Peyer's patch (tissue), 4 donors: ENCODE measurements at places on chromosomes 5 and 9. TPM values are rescaled to one million over a fixed set of nuclear protein-coding genes. Genes with fewer than 3 reads are reported as not detected.
A peak's percentile ranks its signal among the peaks of the same experiment; 100 is the strongest.

DNA sequence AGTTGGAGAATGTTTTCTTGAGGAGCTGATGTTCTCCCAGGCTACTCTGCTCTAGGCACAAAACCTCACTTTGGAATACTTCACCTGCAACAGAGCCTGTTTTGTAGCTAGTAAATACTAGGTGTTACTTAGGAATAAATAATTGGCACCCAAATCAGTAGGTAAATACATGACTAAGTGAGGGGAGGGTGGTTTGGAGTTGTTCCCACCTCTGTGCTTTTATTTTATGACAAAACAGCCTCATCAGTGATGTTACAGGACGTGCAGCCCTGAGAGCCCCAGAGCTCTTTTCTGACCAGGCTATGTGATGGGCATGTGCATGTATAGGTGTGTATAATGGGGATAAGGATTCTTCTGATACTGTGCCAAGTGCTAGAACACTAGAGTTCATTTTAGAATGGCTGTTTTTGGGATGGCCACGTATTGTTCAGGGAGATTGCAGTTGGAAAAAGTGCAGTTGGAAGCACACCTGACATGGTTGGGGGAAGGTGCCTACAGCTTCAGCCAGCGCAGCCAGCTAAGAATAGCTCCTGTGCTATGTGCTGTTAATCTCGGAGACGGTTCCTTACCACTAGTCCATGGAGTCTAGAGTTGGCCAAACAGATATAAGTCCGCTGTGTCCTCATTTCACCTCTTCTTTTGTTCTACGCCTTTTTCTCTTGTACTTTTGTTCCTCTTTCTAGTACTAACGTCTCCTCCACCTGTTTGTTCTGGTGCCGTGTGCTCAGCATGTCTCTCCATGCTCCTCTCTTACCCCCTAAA lies 284.7 kb downstream of the FANCC start:
- no peak for DNase-seq

ANKRD31 gene
- total RNA-seq, result not detected

GRCh38 chr5:178368274-178368673 lies 135.7 kb upstream of the PHYKPL start:
- DNase-seq, result no peak

DNA sequence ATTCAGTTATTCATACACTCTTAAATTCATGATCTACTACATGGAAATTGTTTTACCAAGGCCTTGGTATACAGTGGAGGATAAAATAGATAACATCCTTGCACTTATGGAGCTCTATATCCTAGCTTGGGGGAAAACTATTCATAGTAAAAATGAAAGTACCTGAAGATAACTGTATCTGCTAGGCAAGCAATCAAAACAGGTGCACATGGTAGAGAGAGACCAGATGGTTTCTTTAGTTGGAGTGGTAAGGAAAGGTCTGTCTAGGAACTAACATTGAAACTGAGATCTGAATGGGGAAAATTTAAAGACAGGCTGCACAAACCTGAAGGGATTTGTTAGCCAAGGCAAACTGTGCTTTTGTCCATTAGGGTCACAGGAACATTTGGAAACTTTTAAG lies 11.1 kb upstream of the SLCO4C1 start:
- no peak for DNase-seq

DNA sequence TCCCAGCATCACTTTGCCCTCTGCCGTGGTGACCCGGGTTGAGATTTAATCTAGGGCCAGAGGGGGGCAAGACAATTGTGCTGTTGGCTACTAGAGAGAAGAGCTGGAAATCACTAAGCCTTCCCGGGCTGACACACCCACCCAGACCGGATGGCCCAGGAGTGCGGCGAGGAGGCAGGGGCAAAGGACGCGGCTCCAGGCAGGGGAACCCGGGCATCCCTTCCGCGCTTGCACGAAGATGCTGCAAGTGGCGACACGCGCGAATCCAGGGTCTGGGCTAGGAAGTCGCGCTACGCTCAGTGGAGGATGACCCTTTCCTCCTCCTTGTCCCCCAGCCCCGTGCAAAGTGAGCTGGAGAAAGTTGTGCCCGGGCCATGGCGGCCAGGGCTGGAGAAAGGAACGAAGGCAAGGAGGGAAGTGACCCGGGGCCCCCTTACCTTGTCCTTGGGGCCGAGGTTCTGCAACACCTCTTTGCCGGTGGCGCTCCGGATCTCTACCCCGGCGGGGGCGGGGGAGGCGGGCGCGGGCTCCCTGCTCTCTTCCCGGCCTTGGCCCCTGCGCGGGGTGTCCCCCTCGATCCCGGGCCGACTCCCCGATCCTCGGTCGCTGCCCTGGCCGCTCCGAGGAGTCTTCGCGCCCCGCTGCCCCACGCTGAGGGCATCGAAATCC lies 693 bp downstream of the DPYSL3 start:
- DNase-seq, result peak; percentile 49

CCDC192 gene
- not detected for total RNA-seq

SHOC1 gene
- total RNA-seq, result not detected

SEMA6A gene
- 37.1 TPM for total RNA-seq

GRCh38 chr5:179763215-179763945 lies 30.4 kb upstream of the LTC4S start:
- DNase-seq, result no peak

DNA sequence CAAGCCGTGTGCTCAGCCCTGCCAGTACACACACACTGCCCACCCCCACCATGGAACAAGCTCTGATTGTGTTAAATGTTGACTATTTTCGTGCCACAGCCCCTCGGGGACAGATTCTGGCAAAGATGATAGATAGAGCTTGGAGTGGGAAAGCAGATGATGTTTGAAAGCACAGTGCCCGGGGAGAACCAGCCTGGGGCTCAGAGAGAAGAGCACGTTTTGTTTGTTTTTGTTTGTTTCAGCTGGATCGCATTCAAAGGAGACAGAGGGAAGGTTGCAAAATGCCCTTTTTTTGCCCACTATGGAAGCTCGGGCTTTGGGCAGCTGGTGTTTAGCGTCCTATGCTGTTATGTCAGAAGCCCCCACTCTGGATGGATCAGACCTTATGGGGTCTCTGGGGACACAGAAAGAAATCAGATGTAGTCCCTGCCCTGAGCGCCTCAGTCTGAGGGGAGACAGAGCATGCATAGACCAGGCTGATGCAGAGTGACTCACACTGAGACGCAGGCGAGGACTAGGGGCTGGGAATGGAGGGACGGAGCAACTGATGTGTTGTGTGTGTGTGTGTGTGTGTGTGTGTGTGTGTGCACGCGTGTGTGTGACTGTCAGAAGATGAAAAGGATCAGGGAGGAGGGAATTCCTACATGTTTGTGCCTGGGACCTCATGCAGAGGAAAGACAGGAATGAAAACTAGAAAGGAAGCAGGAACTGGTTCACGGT lies 229.7 kb downstream of the MELK start:
- DNase-seq, result no peak

DNA sequence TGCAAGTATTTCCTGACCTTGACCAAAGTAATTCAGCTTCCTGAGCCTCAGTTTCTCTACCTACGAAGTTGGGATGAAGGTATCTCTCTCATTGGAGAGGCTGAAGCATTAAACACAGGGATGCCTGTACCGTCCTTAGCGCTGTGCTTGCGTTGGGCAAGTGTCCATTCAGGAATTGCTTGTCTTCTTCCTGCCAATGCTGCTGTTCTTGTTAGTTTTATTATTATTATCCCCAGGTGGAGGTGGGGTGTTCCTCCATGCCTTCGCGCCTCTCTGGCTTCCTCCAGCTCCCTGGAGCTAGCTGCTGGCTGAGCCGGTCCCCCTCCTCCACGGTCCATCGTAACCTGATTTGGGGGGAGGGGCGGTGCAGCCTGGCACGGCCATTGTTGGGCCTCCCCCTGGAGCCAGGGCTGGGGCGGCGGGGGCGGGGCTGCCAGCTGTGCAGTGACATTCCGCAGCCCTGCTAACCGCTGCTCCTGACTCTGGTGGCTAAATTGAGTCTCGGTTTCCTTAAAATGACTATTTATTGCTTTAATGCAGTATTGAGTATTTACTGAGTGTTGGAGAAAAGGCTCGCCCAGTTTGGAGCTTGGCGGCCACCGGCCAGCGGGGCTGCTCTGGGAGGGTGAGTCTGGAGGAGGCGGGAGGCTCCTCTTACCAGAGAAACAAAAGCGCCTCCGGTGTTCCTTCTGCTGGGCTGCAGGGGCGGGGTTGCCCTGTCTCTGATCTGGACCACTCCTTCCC lies 51.3 kb downstream of the LMX1B start:
- no peak for DNase-seq

DNA sequence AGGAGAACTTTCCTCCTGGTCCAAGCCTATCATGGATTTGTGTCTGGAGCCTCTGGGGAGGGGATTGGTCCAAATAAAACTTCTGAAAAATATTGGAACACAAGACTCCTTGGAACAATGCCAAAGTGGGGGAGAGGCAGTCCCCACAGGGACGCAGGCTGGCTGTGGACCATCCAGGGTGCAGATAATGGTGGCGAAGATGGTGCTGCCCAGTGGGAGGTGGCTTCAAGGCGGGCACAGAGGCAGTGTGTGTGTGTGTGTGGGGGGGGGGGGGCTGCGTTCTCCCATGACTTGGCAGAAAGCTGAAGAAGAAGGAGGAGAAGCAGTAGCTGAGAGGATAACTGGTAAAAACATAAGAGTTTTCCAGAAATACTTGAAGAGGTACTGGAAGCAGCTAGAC lies 186.4 kb downstream of the MELK start:
- no peak for DNase-seq

SLC6A18 gene
- total RNA-seq, result 0.95 TPM

DNA sequence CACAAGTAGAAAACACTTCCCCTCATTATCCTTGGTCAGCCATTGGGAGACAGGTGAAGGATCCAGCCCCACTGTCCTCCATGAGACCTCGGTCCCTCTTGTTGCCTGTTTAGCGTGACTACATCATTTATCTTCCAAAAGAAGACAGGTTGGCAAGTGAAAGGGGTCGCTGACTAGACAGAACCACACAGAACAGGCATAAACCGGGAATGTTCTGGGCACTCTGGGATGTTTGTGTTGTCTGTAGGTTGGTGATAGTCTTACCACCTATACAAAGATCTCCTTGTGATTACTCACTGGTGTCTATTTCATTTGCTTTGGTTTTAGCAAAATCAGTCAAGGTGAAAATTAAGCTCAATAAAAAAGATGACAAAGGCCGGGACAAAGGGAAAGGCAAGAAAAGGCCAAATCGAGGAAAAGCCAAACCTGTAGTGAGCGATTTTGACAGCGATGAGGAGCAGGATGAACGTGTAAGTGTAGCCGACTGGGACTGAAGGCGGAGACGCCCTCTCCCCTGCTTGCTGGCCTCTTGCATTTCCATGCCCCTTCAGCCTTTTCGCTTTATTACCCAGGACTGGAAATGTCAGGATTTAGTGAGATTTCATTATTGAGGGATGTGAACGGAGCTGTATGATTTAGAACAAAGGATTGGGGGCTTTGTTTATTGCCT lies 175.9 kb downstream of the SMARCA2 start:
- no peak for DNase-seq

RNF130 gene
- total RNA-seq, result 29.7 TPM

GRCh38 chr5:77795846-77796245 lies 19.7 kb upstream of the TBCA start:
- DNase-seq, result no peak

GRCh38 chr9:75610246-75610645 lies 280.2 kb upstream of the PCSK5 start:
- DNase-seq, result no peak

GRCh38 chr9:136996361-136997292 lies at the start of gene CLIC3:
Gene CLIC3, minus strand, starts transcription at chr9:136996568. Its CDS starts 25 bp downstream, at chr9:136996543.
- peak; percentile 81 for DNase-seq

MARCOL gene
- total RNA-seq, result not detected

PCDHB14 gene
- total RNA-seq, result 1.1 TPM

SPEF2 gene
- 7.4 TPM for total RNA-seq

- DNase-seq, result peak; percentile 83
These were observed at the start of gene SHROOM1 for GRCh38 chr5:132830436-132831094. Gene SHROOM1, minus strand, starts transcription at chr5:132830647. Its CDS starts 4,507 bp downstream, at chr5:132826140.

- no peak for DNase-seq
These were observed 112.3 kb downstream of the GCNT1 start for GRCh38 chr9:76571288-76571687.

GRCh38 chr9:37100327-37100726 lies 20.0 kb upstream of the ZCCHC7 start:
- DNase-seq, result no peak

PPP2R2B gene
- 1.2 TPM for total RNA-seq

- no peak for DNase-seq
These were observed 173.6 kb upstream of the IER5L start for GRCh38 chr9:129351642-129352145.

CCDC171 gene
- 3.5 TPM for total RNA-seq

GRCh38 chr9:79877943-79878602 lies 306.3 kb downstream of the TLE4 start:
- DNase-seq, result no peak
